ENCODE measurements at places on chromosomes 2 and 18.

GRCh38 chr2:220191031-220191430, 563.6 kb downstream of the SLC4A3 start:
- no peak for DNase-seq

DNA sequence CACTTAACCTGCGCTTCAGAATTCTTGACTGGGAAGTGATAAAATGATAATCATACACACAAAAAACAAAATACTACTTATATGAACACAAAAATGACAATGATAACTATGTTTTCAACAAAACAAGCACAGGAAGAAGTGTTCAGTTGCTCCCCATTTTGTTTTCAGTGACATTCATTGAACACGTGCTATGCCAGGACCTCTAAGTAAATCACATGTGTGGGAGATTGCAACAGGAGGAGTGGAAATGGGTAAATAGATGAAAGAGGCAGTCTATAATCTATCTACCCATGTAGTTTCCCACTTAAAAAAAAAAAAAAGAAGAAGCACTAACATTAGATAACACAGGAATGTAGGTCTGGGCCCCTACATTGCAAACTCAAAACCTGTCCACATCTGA, 183.5 kb upstream of the HNRNPA3 start:
- DNase-seq: no peak

DNA sequence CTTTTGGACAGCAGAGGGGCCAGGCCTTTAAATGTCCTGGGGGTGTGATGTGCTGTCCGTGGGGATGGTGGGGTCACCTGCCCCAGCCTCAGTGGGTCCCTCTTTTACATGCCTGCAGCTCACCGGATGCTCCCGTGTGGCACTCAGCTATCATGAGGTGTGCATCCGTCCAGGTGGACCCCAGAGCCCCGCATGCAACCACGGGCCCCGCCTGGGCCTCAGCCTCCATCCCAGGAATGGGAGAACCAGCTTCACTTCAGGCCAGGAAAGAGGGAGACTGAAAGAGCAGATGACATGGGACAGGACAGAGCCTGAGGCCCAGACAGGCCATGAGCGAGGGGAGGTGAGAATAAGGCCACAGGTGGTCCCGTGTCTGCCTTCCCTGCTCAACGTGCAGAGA, 37.5 kb downstream of the RAMP1 start:
- no peak for DNase-seq

- no peak for DNase-seq
Measured at GRCh38 chr2:190766595-190766994, 114.0 kb upstream of the GLS start.

GRCh38 chr2:105859694-105859951, 114.9 kb downstream of the NCK2 start:
- DNase-seq: no peak

GRCh38 chr18:24072743-24073142, 58.2 kb downstream of the TTC39C start:
- no peak for DNase-seq

GRCh38 chr2:121099329-121100290, 185.4 kb downstream of the TFCP2L1 start:
- DNase-seq: no peak

DNA sequence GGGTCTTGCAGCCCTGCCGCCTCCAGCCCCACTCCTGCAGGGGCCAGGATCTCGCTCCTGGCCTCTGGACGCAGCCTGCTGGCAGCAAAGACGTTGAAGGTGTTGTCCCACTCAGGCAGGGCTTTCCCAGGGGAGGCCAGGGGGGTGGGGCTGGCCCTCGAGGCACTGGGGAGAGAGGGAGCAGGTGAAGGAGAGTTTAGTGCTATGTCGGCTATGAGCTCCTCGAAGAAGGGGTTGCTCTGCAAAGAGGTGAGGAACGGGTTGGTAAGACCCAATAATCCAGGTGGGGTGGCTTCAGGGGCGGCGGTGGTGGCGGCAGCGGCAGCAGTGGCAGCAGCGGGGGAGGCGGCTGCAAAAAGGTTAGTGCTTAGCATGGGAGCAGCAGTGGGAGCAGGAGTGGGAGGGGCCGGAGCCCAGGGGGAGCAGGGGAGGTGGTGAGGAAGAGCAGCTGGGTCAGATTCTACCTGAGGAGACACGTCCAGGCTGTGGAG, 9.7 kb upstream of the SFXN5 start:
- DNase-seq: no peak

GRCh38 chr2:151043484-151043883, 218.2 kb downstream of the RBM43 start:
- DNase-seq: no peak

DNA sequence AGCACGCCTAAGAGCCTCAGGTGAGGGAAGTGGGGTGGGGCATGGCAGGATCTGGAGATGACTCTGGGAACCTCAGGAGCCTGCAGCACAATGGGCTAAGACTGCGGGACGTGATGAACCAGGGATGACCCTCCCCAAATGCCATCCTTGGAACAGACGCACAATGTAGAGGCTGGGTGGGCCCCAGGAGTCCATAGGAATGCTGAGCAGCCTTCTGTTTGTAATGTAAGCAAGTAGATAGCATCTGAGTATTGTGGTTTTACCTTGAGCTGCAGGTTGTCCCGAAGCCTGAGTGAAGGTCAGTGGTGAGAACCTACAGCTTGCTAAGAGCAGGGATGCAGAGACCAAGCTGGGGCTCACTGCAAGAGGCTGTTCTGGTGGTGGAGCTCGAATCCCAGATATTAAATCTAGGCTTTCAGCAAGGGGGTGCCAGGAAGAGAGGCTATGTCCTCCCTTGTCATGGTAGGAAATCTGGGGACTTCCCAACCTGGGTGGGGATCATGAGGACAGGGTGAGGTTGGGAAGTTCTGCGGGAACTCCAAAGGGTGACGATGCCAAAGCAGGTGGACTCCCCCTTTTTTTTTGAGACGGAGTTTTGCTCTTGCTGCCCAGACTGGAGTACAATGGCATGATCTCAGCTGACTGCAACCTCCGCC, 5.8 kb downstream of the SCTR start:
- no peak for DNase-seq

- no peak for DNase-seq
Measured at GRCh38 chr2:104249629-104250028, 604.3 kb upstream of the POU3F3 start.

DNA sequence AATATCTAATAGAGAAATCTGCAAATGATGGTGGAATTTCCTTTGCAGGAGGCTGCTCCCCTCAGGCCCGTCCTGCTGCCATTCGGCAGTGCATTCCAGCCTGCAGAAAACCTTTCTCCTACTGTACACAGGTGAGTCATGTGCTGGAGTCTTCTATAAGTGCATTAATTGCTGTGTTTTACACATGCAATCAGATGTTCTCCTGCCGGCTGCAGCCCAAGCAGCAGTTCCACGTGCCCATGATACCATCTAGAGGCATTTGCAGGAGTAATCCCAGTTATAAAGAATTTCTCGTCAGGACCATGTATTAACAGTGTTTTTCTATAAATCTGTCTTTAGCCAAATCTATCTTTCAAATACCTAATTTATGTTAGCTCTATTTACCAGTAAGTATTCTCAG, 304.7 kb upstream of the HNMT start:
- DNase-seq: no peak

- no peak for DNase-seq
Measured at GRCh38 chr2:109197491-109198418, 68.8 kb downstream of the SH3RF3 start.

DNA sequence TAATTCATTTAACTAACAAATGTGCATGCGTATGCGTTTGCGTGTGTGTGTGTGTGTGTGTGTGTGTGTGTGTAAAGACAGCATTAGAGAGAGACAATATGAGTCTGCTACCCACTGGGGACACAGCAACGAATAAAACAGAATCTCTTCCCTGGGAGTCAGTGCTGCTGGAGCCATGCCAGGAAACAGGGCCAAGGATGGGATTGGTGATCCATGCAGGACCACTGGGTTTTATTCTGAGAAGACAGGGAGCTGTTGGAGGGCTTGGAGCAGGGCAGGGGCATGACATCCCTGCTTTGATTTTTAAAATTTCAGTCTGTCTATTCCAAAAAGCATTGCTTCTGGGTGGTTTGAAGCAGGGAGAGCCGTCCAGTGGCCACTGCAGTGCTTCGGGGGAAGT, 62.9 kb downstream of the PDCL3 start:
- DNase-seq: no peak

GRCh38 chr18:63320975-63321265, 1.4 kb upstream of the BCL2 start:
- no peak for DNase-seq

DNA sequence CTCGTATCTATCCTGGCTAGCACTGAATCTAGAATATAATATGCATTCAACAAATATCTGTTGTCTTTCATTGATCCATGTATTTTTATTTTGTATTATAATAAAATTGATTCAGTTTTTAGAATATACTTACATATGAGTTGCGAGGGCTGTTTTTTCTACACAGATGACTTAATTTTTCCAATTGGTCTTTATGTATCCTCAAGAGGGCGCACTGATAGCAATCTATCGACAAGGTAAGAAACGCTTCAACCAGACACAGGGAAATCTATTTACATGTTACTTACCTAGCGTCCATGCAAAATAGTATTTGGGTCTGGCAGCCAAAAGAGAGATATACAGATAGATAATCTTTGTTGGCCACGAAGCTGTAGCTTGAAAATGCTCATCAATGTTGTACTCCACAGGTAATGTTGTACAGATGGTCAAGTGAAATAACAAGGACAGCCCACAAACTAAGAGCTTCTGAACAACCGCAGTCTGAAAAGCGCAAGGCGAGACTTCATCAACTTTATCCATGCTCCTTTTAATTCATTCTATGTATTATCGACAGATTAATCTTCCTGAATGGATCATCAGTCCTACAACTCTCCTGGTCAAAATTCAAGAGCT, 35.5 kb upstream of the KIDINS220 start:
- DNase-seq: no peak

- no peak for DNase-seq
Measured at GRCh38 chr18:23300231-23300805, 152.8 kb upstream of the RIOK3 start.

DNA sequence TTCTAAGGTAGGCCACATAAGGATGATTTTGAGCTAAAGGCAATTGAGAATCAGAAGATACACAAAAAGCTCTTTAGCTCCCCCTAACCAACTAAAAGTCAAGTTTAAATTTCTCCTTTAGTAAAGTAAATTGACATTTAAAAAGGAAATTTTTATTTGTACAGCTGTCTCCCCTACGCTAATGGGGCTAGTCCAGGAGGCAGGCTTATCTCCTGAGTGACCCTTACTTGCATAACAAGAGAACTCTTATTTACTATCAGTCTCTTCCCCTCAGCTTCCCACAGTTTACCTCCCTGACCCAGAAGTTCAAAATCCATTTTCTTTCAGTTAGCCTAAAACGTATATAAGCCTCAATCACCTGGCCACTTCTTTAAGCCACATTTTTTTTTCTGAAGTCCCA, 1002.8 kb upstream of the NRXN1 start:
- no peak for DNase-seq

DNA sequence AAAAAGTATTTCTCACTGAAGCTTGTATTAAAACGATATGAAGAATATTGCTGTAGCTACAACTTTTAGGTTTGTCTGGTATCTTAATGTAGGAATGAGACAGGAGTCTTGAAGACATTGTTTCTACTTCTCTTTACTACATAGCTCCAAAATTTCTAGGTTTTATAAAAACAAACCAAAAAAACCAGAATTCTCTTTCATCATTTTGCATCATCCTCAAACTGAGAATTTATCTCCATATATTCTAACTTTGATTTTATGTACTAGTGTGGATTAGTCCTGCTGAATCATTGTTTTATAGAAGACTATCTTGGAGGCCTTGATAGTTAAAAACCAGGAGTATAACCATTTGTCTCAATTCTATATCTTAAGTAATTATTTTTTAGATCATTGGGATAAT, 100.2 kb downstream of the ICA1L start:
- no peak for DNase-seq

GRCh38 chr2:96951125-96951654, 35.2 kb downstream of the FAM178B start:
- DNase-seq: peak; percentile 85

DNA sequence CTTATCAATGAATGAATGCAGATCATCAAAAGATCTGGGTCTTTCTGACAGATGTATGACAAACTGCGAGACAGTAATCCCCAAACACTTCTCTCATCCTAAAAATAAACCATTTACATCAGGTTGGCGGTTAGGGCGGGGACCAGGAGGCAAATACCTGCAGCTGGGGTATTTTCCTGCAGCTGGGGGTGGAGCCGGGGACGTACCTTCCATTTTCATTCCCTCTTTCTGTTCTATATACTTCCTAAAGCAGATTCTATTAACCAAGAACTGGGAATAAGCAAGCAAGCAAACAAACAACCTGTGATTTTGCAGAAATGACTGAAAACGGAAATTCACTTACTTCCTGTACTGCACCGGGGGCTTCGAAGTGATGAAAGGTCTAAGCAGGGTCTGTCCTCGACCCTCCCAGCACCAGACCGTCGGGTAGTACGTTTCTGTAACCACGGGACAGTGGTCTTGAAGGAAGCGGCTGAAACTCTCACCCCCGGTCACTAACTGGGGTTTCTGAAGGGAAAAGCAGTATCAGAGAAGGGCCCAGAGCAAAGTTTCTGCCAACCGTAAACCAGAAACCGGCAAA, 1.2 kb downstream of the ABHD3 start:
- no peak for DNase-seq

GRCh38 chr2:9178904-9179571, 27.6 kb upstream of the ASAP2 start:
- DNase-seq: peak; percentile 62

GRCh38 chr18:9365406-9365805, 30.8 kb downstream of the TWSG1 start:
- no peak for DNase-seq

DNA sequence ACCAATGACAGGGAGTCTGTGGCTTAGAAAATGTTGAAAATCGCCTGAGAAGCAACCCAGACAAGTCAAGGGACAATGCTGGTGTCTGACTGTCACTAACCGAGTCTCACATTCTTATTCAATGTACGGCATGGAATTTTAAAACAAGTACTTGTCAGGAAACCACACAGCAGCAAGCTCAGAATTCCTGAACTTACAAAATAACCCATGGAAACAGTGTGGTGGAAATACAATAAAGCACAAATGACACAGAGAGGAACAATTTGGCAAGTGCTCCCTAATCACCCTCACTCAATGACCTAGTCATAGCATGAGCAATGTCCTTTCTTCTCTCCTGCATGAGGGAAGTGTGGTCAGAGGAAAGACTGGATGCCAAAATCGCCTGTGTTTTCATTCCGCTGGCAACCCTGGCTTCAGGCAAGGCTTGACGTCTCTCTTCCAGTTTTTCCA, 154.0 kb downstream of the SATB2 start:
- peak; percentile 17 for DNase-seq

- DNase-seq: no peak
Measured at GRCh38 chr2:238643400-238643907, 204.4 kb upstream of the TWIST2 start.

All from right hindlimb (tissue), 1 donor.